ENCODE measurements at places on chromosomes 11 and 22.

DNA sequence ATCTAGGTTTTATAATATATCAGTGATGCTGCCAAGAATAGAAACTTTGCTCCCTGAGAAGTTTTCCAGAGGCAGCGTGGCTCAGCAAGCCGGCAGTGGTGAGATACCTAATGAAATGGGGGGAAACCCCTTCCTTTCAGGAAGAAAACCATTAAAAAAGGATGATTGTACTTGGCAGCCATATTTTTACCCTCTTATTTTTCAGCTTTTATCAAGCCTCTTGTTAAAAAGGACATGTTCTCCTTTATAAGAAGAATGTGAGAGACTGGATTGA, 9.0 kb upstream of the ME3 start:
- DNase-seq, result no peak

DNA sequence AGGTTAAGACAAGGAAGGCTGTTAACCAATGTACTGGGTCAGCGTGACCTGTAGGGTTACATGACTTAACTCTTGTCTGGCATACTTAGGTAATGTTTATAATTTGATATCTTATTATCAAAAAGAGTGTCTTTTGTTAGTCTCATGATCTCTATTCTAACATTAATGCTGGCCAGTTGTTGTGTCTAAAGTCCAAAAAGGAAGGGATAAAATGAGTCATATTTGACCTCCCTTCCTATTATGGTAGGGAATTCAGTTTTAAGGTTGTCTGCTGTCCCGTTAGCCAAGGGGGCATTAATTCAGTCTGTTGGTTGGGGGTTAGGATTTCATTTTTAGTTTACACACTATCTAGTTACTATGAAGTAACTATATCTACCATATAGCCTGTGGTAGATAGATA, 364.0 kb downstream of the GRM5 start:
- DNase-seq, result no peak

DNA sequence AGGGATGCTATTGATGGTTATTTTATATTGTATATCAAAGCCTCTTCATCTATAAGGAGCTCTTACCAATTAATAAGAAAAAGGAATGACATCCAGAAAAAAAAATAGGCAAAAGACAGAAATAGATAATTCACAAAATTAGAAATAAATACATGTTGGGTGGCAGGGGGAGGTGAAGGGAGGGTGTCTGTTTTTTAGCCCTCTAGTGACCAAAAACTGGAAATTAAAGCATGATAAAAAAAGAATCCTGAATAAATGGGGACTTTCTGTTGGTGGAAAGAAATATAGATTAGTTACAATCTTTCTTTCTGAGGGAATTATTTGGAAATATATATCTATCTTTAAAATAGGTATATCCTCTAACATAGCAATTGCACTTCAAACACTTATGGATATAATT, 42.0 kb upstream of the TTC36 start:
- no peak for DNase-seq

- no peak for DNase-seq
Measured at GRCh38 chr11:8747173-8747572, 64.6 kb downstream of the RPL27A start.

DNA sequence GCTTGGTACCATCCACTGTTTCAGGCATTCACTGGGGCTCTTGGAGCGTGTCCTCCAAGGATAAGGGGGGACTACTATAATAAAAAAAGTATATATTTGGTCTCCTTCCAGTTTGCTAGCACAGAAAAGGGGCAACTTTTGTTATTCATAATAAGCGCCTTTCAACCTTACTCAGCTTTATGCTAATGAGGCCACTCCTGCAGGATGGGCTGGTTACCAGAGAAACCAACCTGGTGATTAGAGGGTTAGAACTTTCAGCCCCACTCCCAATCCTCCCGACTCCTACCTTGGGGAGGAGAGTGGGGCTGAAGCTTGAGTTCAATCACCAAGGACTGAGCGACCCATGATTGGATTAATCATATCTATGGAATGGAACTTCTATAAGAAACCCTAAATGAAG, 31.8 kb downstream of the PPFIBP2 start:
- DNase-seq, result no peak

GRCh38 chr11:113091481-113091780, 130.2 kb downstream of the NCAM1 start:
- no peak for DNase-seq

DNA sequence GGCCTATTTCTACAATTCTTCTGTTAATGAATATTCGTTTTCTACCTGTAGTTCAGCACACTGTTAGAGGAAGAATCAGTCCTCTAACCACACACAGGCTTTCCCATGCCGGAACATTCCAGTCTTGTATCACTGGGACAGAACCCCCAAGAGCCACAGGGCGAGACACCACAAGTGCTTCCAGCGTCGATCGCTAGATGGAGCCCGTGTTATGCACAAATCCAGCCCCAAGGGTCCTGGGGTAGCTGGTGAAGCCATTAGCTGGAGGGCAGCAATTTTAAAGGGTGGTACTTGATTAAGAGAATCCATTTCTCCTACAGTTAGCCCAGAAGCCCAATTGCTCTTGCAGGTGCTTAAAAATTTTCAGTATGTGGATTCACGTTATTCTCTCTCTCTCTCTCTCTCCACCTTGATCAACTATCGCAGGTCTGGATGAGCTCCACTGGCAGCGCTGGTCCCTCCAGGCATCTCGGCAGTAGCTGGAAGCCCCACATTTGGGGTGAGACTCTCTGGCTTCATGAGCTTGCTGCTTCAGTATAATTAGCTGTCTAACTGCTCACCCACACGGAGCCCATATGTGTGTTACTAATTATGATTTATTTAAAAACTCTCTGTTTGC, 148.2 kb upstream of the SNX19 start:
- peak; percentile 74 for DNase-seq

- no peak for DNase-seq
Measured at GRCh38 chr22:36304429-36304828, 51.5 kb downstream of the APOL1 start.

GRCh38 chr11:108916290-108916689, 251.4 kb downstream of the DDX10 start:
- no peak for DNase-seq

DNA sequence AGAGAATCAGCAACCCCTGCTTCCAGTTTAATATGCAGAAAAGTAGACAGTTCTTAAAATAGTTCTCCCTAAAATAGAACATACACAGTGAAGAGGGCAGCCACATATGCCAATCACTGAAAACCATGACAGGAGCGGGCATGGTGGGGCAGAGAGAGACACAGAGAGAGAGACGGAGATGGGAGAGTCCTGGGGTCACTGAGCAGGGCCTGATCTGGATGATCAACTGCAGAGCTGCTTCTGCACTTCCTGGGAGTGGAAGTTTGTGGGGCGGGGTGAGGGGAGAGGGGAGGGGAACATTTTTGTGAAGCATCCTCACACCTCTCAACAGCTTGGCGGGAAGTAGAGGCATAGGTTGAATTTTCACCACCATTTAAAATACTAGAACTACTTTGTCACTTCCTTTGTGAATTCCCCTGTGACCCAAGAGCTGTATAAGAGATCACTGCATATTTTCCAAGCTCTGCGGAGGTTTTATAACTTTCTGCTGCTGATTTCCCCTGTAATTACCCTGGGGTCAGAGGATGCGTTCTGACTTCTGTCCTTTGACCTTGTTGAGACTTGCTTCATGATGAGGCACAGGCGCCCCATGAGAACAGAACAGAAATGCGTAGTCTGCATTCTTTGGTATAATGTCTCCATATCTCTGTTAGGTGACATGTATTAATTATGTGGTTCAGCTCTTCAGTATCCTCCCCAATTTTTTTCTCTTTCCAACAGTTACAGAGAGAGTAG, 419.4 kb downstream of the BRD1 start:
- DNase-seq, result no peak

DNA sequence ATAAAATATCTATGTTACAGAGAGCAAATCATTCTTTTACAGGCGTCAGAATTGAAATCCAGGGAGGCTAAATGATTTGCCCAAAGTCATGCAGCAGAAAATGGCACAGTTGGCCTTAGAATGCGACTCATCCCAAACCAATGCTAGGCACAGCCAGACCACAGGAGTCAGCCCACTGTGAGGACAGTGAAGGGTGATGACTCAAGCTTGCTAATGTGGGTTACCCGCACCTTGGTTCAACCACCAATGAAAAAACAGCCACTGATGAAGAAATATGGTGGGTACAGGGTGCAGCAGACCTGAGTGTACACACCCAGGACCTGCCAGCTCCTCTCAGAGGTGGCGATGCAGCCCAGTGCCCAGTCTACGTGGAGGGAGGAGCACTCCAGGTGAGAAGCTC, 89.7 kb downstream of the ZC3H12C start:
- no peak for DNase-seq

DNA sequence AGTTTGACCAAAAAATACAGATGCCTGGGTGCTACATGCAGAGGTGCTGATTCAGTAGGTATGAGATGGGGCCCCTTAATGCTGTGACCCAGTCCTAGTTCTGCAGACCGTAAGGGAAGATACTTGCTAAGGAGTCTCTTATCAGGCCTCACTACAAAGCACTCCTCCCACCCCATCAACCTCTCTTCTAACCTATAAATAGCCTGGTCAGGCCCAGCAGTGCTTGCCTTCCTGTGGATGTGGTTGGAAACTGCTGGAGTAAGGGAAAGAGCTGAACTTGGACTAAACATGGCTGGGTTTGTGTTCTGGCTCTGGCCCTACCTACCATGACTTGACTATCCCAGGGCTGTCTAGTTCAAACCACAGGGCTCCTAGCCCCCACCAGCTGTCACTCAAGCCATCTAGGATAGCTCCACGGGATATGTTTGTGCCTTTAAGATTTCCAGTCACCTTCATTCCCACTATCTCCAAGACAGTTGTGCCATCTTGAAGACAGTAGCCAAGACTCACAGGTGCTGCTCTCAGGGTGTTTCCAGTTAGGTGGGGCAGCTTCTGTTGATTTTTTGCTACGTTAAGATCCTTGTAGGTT, 9.5 kb upstream of the DKK3 start:
- no peak for DNase-seq

- DNase-seq, result peak; percentile 47
Measured at GRCh38 chr11:72305891-72306585, 62.1 kb upstream of the PHOX2A start.

- no peak for DNase-seq
Measured at GRCh38 chr11:118633319-118633690, 25.9 kb downstream of the PHLDB1 start.

- DNase-seq, result no peak
Measured at GRCh38 chr11:13073119-13073981, 64.2 kb downstream of the RASSF10 start.

DNA sequence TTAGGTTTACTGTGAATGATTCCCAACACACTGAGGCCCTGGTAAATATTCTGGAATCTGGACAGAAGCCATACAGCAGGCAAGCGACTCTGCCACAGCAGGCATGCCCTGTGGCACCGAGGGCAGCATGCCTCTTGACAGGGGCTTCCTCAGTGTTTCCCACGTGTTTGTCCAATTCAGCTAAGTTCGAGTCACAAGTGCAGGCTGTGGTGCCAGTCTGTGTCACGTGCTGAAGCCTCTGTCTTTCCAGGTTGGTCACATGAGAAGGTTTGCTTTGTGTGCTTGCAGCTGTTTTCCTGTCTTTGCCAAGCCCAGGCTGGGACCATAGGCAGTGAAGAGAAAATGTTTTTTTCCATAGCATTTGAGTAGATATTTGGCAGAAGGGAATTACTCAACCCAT, 2.4 kb upstream of the PPFIBP2 start:
- no peak for DNase-seq

GRCh38 chr11:134530636-134531326, 118.7 kb upstream of the B3GAT1 start:
- no peak for DNase-seq

- DNase-seq, result no peak
Measured at GRCh38 chr11:15769203-15769602, 587.1 kb downstream of the SOX6 start.

DNA sequence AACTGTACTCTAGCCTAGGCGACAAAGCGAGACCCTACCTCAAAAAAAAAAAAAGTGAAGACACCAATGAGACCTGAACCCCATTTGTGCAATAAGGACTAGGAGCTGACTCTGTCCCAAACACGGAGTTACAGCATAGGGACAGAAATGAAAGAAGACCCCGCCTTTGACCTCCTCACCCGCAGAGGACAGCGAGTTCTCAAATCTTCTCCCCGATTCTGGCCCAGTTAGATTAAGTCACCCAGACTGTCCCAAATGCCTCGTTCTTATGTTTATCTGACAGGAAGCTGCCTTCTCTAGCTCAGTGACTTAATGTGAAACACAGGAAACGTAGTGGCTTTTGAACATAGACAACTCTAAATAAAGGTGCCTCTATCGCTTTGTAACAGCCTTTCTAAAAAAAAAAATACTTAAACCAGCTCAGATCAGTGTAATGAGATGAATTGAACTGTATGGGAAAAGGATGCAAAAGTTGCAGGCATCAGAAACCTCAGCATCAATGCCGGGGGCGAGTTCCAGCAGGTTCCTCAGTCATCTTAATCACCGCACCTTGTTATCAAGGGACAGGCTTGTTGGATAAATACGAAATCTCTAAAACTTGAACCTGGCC, 10.6 kb downstream of the MYH9 start:
- DNase-seq, result no peak

DNA sequence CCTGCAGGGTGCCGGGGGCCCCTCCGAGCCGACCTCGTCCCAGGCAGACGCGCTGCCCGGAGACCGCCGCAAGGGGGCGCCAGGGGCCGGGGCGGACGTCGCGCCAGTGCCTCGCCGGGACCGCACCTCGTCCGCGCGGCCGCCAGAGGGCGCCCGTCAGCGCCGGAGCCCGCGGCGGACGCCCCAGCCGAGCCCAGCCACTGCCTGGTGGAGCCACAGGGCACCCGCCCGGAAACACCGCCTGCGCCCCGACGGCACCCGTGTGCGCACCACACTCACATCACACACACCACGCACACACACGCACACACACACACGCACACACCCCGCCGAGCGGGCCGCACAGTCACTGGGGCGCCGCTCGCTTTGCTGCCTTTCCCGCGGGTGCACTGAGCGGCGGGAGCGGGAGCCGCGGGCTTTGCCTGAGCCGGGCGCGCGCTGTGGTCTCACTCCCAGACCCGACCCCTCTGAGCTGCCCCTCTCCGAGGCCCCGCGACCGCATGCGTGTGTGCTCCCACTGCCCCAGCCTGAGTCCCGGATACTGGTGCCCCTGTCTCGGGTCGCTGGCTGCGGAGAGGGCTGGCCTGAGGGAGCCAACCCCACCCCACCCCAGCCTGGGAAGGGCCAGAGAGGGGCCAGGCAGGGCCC, 449.3 kb downstream of the OPCML start:
- peak; percentile 45 for DNase-seq

- DNase-seq, result no peak
Measured at GRCh38 chr11:134398079-134398444, 14.0 kb downstream of the B3GAT1 start.
